ENCODE measurements at places on chromosomes 16 and 17.

GRCh38 chr17:18187226-18187625, 3.6 kb downstream of the ALKBH5 start:
- no peak for DNase-seq
- H3K27ac ChIP-seq: peak overlapping the region; percentile 45
- peaks cover 17% of the 10 kb centered on the region for H3K36me3 ChIP-seq
- peak overlapping the region; percentile 95 for H3K4me3 ChIP-seq

DNA sequence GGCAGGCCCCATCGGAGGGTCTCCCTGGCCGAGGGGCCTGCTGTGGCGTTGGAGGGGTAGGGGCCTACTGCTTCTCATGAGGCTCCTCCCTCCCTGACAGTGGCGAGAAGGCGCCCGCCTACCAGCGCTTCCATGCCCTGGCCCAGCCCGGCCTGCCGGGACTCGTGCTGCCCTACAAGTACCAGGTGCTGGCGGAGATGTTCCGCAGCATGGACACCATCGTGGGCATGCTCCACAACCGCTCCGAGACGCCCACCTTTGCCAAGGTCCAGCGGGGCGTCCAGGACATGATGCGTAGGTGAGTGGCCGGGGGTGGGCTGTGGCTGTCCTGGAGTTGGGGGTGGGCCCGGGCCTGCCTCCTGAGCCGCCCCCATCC, 1.7 kb downstream of the CDT1 start:
- H3K4me1 ChIP-seq: peaks cover 5% of the 10 kb centered on the region
- no peak for DNase-seq
- no peaks in the 10 kb centered on the region for H3K36me3 ChIP-seq
- no peak overlapping the region for H3K27ac ChIP-seq
- H3K27me3 ChIP-seq: no peaks in the 10 kb centered on the region

DNA sequence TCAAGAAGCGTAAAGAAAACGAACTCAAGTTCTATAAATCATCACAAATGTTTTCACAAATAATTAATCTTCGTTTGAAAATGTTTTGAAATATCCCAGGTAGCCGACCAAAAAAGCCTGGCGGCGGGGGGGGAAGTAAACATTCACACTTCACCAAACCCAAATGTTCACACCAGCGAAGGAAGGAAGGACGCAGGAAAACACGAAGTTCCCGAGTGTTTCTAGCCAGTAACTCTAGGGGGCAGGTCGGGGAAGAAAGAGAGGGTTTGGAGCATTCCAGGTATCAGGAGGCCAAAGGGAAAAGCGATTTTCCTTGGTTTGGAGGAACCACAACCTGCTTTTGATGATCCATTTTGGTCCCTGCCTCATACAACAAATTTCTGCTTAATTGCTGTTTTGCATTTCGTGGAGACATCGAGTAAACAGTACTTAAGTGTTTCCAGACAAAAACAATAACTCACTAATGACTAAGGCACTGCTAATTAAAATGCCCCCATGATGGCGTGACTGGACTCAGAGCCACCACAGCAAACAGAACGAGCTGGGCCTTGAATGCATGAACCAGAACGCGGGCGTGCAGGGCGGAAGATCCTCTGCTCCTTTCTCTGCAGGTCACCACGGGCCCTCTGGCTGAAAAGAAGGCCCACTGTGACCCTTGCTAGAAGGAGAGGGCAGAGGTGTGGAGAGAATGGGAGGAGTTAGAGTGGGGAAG, 16.6 kb downstream of the ZFHX3 start:
- DNase-seq: no peak
- no peaks in the 10 kb centered on the region for H3K36me3 ChIP-seq
- peak overlapping the region; percentile 42 for H3K4me3 ChIP-seq
- H3K27ac ChIP-seq: peak overlapping the region; percentile 100

- H3K36me3 ChIP-seq: no peaks in the 10 kb centered on the region
- no peak for DNase-seq
- H3K4me3 ChIP-seq: no peak overlapping the region
- peaks cover 16% of the 10 kb centered on the region for H3K4me1 ChIP-seq
- peaks cover 56% of the 10 kb centered on the region for H3K27me3 ChIP-seq
Observed at GRCh38 chr17:76845541-76846017, 22.6 kb upstream of the MGAT5B start.

- H3K4me3 ChIP-seq: no peak overlapping the region
- H3K27me3 ChIP-seq: no peaks in the 10 kb centered on the region
- H3K36me3 ChIP-seq: peaks cover 27% of the 10 kb centered on the region
Observed at GRCh38 chr16:87733190-87733589, 32.6 kb downstream of the KLHDC4 start.
